ENCODE measurements at places on chromosomes 11 and 22.

- DNase-seq: no peak
These were observed 30.1 kb downstream of the GRAMD4 start for GRCh38 chr22:46650078-46650810.

DNA sequence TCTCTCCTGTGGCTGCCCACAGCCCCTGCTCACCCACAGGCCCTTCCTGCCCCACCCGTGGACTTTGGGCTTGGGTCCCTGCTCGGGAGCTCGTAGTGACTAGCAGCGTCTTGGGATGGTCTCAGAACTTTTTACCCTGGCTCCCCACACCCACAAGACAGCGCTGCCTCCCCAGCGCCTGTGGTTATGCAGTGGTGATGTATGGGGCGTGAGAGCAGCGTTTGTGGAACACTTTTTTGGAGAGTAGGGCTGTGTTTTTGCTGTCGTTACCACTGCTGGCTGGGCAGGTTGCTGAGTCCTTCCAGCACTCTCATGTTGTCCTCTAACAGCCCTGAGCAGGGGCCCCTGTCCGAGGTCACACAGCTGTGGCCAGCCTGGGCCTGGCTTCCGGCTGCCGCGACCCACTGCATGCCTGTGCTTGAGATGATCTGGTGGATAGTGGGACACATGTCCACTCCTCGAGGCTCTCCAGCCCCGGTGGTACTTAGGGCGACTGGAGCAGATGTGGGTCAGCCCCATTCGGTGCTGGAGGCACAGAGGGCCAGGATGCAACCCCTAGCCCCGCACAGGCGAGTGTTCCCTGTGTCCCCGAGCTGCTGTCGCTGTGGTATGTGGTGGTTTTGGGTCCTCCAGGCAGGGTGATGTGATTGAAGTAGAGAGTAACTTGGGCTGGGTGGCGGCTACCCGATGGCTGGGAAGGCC lies 7.1 kb upstream of the GRAMD4 start:
- peak; percentile 41 for DNase-seq

DNA sequence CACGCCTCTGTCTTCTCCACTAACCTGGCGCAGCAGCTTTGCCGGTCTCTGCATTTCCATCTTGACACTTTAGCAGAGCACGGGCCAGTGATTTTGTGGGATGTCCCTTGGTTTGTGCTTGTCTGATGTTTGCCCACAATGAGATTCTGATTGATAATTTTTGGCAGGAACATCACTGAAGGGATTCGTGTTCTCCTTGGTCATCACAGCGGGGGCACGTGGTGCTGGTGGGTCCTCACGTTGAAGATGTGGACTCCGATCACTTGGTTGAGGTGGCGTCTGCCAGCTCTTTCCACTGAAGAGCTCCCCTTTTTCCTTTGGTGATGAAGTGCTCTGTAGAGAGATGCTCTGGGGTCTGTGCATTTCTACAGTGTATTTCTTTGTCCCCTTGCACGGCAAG lies 37.2 kb downstream of the TBC1D22A start:
- no peak for DNase-seq

DNA sequence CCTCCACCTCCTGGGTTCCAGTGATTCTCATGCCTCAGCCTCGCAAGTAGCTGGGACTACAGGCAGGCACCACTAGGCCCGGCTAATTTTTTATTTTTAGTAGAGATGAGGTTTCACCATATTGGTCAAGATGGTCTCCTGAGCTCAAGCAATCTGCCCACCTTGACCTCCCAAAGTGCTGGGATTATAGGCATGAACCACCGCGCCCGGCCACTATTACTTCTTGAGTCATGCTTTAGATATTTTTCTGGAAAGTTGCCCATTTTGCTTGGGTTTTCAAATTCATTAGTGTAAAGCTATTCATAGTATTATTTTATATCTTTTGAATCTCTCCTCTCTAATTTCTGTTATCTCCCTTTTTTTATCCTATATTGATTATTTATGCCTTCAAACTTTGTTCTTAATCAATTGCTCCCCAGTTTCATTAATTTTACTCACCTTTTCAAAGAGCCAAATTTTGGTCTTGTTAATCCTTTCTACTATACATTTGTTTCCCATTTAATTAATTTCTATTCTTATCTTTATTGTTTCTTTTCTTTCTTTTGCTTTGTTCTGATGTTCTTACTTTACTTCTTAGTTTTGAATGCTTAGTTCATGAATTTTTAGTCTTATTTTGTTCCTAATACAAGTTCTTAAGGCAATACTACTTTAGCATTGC lies 10.3 kb upstream of the RAC2 start:
- DNase-seq: no peak

GRCh38 chr11:77183431-77183984 lies 55.5 kb downstream of the MYO7A start:
- DNase-seq: no peak

GRCh38 chr11:28690746-28691145 lies 582.6 kb downstream of the METTL15 start:
- DNase-seq: no peak

DNA sequence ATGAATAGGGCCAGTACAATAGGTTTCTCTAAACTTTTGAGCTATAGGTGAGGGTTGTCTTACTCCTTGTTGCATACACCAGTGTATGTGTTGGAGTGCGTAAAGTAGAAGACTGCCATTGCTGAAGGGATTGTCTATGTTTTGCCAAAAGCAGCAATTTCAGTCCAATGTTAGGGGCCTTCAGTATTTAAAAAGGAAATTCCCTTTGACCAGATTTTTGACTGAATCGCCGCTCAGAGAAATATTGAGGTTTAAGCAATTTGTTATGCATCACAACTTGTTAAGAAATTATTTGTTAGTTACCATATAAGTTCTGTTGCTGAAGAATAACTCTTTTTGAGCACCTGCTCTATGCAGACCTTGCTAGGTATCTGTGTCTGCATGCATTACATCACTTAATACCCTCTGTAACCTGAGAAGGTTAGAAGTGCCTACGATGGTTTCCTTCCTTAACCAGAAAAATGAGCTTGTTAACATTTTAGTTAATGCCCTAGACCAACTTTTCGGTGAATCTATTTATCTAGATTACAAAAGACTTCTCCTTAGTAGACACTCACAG lies 33.9 kb downstream of the MMP20 start:
- no peak for DNase-seq

- DNase-seq: peak; percentile 10
These were observed 44.5 kb downstream of the PARVB start for GRCh38 chr22:44068422-44069191.

DNA sequence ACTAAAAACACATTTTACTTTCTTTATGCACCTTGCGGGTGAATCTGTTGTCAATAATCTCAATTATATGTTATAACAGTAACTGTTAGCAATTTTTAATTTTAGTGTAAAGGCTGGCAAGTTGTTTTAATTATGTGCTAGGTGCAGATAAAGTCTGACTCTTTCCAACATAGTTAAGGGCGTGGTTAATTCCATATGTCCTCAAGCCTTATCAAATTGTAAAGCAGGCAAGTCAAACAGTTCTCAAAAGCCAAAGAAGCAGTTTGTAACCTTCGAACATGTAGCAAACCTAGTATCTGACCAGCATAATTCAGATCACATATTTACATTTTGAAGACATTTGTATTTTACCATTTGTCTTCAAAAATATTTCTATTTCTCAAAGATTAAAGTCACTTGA lies 29.2 kb downstream of the METTL15 start:
- no peak for DNase-seq

GRCh38 chr11:105799263-105799662 lies 189.4 kb downstream of the GRIA4 start:
- no peak for DNase-seq

DNA sequence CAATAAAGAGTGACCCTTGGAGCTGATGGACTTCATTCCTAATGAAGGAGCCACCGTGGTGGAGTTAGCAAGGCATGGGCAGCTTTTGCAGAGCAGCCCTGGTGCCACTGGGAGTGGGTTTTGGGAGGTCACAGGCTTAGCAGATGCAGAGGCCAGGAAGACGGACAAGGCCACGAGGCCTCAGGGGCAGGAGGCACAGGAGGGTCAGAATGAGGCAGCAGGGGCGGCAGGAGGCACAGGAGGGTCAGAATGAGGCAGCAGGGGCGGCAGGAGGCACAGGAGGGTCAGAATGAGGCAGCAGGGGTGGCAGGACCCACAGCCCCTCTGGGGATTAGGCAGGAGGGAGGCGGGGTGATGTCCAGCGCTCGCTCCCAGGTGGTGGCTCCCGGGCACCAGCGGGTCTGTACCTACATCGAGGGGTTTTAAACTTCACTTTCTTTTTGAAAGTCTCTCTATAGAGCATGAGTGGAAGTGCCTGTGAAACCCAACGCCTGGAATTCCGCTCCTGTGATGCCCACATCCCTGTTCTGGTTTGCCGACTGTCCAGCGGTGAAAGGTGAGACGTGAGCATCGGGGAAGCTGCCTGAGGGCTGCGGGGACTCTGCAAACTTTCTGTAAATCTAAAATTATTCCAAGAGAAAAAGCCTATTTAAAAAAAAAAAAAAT lies 521.6 kb downstream of the BRD1 start:
- DNase-seq: no peak

GRCh38 chr11:44598831-44599230 lies 33.4 kb downstream of the CD82 start:
- DNase-seq: no peak
